GM23248 (cell line): ENCODE measurements at places on chromosomes 7 and 10.

- peak; percentile 88 for DNase-seq
Observed at GRCh38 chr7:32586291-32587221, 91.3 kb downstream of the AVL9 start.

DNA sequence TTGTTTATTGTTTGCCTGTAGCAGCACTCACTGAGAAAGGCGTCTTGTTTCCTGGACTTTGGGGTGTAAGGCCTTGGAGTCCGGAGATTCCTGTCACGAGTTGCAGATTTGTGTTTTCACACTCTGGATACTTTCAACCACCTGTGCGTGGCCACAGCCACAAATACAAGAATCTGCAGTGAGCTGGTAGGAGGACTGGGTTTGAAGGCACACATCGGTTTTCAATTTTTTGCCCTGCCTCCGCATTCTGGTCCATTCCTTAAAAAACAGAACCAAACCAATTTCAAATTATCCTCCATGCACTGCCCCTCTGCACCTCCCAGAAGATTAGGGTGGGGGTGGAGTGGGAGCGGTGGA is 619 bp downstream of the EXOC4 start:
- DNase-seq: peak; percentile 51

DNA sequence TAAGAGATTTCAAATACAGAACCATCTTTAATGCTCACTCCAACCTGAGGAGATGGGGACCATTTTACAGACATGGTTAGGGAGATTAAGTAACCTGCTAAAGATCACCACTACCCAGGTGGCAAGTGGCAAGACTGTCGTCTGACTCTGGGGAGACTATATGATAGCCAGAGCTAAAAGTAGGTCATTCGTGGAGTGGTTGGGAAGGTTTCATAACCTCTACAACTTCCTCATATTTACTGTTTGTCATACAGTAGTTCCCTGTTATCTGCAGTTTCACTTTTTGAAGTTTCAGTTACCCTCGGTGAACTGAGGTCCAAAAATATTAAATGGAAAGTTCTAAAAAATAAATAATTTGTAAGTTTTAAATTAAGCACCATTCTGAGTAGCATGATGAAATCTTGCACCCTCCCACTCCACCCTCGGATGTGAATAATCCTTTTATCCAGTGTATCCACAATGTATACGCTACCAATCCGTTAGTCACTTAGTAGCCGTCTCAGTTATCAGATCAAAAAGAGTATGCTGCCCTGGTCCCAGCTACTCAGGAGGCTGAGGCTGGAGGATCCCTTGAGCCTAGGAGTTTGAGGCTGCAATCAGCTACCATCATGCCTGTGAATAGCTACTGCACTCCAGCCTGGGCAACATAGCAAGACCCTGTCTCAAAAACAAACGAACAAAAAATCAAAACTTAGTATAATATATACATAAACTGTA is 14.9 kb upstream of the LGI1 start:
- no peak for DNase-seq

- DNase-seq: no peak
Observed at GRCh38 chr7:17195576-17195975, 102.9 kb upstream of the AHR start.

GRCh38 chr10:20627946-20628507 is 269.1 kb downstream of the NEBL start:
- no peak for DNase-seq

DNA sequence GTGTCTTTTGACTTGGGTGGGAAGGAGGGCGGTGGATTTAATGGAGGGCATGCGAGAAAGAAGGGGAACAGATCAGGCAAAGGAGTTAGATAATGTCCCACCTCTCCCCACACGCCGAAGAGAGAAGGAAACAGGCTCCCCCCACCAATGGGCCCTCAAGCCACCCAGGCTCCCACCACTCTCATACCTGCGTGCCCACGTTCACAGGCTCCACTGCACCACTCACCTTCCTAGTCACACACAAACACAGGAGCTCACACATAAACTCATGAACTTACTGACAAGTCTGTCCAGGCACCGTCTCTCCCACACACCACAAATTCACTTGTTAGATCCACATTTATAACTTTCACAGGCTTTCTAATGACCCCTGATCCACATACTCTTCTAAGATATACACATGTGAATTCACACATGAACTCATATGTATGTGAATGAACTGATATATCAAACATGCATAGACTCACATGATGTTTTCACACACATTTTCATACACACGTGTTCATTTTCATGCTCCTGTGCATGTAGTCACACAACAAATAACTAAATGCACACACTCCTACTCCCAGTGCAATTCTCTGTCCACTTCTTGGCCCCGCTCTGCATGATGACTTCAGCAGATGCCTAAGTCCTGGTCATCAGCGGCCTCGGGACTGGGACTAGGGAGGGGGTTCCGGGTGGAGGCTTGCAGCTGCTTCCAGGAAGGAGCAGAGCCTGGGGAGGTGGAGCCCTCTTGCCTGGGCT is 1.5 kb downstream of the LZTS2 start:
- DNase-seq: peak; percentile 97

DNA sequence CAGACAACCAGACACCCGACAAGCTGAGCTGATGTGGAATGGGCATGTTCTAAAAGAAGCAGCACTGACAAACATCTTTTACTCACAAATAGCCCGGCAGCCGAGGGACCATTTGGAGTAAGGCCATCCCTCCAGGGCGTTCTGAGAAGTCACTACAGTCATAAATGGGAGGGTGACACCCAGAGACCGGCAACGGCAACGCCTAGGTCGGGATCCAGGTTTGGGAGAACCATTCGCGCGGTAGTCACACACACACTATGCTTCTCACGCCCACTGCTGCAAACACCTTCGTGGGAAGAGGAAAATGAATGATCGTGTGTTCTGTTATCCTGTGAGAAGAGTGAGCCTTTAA is 9.8 kb downstream of the TNS3 start:
- peak; percentile 83 for DNase-seq

GRCh38 chr7:152596824-152597223 is 79.1 kb downstream of the XRCC2 start:
- no peak for DNase-seq

- no peak for DNase-seq
Observed at GRCh38 chr7:102277901-102278300, 8.8 kb upstream of the SH2B2 start.

GRCh38 chr10:33015761-33016547 is 57.9 kb upstream of the ITGB1 start:
- DNase-seq: peak; percentile 87

DNA sequence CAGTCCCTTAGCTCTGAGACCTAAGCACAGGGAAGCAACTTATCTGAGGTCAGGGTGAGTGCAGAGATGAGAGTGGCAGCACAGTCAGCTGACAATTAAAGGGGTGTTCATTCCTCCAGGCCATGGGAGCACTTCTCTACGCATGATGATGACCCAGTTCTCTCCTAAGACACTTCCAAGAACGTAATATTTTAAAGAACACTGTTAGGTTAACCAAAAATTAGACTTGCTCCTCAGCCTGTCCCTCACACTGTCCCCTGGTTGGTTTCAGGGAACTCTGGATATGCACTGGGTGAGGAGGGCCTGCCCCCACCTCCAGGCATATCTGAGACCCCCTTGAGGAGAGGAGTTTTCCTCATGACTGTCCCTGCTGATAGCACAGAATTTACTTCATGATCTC is 767.5 kb downstream of the GRID1 start:
- DNase-seq: no peak

- DNase-seq: peak; percentile 72
Observed at GRCh38 chr10:13920031-13920430, 333.3 kb downstream of the PRPF18 start.

GRCh38 chr7:142554560-142555532 is 194.4 kb upstream of the PRSS1 start:
- DNase-seq: peak; percentile 58

DNA sequence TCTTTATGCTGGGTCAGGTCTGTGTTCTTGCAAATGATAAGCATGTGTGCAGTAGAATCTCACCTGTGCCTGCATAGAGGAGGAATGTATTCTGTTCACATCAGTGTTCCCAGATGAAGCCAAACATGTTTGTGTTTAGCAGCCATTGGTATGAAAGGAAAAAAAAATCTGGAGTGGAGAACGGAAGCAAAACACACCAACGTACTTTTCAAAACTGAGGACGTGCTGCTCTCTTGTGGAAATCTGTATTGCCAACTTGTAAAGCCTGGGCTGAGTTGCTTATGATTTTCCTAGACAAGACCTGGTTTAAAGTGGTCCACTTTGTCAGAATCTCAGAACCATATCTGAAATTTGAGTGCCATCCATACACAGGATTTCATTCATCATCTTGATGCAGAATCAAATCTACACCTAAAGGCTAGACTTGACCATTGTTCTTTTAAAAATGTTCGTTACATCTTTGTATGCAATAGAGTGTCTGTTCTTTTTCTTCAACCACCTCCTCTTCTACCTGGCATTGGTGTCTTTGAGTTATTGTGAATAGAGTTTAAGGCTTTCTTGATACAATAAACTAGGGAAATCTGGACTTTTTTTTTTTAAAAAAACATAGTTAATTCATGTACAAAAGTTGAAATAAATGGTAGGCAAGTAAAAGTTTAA is 367.7 kb downstream of the PHF14 start:
- peak; percentile 39 for DNase-seq

DNA sequence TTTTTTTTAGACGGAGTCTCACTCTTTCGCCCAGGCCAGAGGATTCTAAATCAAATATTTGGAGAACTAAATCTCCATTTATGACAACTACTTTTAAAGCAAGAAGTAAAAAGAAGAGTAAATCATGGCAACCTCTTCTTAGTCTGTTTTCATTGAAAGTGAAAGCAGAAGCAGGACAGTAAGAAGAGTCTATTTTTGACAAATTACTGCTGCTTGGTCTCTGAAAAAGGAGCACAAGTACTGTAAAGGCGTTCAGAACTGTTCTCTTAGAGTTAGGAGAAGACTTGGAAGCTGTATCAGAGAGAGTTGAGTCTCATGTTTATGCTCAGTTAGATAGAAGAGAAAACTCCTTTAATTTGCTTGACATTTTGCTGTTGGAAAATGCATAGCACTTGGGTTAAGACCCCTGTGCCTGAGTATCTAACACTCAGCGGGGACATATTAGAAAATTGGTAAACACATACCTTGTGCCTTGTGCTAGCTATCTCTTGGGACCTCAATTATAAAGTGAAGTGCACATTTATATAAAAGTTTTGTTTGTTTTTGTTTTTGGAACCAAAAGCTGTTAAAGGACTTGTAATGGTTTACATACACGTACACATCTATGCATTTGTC is 433.0 kb downstream of the ANKRD7 start:
- DNase-seq: no peak

- DNase-seq: no peak
Observed at GRCh38 chr7:131004371-131004770, 270.4 kb upstream of the KLF14 start.

- peak; percentile 65 for DNase-seq
Observed at GRCh38 chr7:6260291-6261187, 11.9 kb downstream of the CYTH3 start.

DNA sequence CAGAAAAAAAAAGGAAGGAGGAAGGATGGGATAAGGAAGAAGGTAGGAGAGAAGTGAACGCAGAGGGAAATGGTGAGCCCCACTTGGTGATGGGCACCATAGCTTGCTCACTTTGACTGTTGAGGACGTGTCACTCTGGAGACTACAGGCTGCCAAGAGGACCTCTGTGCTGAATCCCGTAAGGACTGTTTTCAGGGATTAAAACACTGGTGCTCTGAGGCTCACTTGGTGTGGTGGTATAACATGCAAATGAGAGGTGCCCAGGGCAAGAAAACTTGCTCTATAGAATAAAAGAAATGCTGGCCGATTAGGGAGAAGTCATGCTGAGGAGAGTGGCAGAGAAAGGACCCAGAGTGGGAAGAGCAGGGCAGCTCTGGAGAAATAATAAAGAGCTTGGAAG is 5.3 kb upstream of the IL2RA start:
- DNase-seq: no peak

DNA sequence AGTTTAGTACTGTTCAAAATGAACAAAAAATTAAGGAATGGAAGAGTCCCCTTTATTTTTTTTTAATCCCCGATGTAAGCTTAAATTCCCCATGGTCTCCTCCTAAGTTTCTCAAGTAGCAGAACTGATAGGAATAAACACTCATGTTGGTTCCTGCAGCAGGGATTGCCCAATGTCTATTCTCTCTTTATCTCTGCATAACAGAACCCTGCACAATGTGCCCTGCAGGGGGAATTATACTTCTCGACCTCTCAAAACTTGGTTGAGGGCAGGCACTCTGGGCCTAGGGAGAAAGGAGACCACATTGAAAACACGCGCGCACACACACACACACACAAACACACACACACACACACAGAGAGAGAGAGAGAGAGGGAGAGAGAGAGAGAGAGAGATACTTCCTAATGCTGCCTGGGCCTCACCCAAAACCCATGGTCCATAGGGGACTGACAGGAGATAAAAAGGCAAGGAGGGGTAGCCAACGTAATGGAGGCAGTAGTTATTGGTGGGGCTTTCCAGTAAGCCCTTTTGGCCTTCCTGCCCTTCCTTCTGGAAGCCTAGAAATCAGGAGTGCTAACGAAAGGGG is 22.7 kb downstream of the JAZF1 start:
- no peak for DNase-seq

- DNase-seq: no peak
Observed at GRCh38 chr7:36711256-36711655, 13.0 kb downstream of the AOAH start.

DNA sequence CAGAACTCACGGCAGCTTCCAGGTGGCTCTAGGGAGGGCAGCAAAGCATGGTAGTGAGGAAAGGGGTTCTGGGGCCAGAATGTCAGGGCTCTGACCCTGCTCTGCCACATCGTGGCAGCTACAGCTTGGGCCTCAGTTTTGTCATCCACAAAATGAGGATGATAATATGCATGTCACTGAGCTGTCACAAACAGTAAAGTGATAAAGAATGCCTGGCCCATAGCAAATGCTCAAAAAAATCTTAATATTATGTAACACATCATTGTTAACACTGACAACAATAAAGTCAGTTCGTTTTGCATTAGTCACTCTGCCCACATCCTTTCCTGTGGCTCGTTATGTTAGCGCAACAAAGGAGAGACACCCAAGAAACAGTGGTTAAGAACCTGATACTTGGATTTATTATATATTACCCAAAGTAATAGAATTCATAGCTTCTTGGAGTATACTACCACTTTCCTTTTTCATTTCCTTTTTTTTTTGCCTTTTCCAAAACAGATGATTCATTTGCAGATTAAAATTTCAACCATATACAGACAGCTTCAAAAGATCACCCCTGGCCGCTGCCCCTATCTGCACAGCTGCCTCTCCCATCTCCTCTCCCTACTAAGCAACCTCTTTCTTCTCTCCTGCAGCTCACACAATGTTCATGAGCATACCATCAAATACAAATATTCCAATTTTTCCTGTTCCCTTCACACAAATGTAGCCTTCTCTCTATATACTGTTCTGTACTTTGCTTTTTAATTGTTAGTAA is 45.5 kb upstream of the DDC start:
- peak; percentile 76 for DNase-seq
